ENCODE measurements at places on chromosomes 1 and 21.

- DNase-seq: no peak
Measured at GRCh38 chr1:93694039-93694438, 12.4 kb upstream of the BCAR3 start.

- no peak for DNase-seq
Measured at GRCh38 chr1:41317361-41317760, 43.9 kb upstream of the FOXO6 start.

- no peak for DNase-seq
Measured at GRCh38 chr1:64396817-64397216, 73.1 kb upstream of the CACHD1 start.

DNA sequence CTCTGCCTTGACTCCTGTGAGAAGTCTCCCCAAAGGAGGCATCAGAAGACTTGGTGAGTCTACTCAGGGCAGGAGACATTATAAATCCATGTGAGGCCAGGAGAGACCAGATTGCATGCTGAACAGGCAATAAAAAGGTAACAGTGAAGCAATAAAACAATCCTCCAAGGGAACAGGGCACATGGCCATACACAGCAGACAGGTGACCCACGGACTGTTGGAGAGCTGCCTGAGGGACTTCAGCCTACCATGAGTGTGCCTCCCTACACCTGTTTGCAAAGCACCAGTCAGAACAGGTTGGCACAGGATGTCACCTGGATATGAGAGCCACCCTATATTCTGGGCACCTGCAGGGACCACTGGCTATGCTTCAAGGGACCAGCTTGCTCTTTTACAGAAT lies 67.6 kb downstream of the MAB21L3 start:
- DNase-seq: no peak

GRCh38 chr1:100394285-100394684 lies 42.0 kb downstream of the CDC14A start:
- DNase-seq: no peak

DNA sequence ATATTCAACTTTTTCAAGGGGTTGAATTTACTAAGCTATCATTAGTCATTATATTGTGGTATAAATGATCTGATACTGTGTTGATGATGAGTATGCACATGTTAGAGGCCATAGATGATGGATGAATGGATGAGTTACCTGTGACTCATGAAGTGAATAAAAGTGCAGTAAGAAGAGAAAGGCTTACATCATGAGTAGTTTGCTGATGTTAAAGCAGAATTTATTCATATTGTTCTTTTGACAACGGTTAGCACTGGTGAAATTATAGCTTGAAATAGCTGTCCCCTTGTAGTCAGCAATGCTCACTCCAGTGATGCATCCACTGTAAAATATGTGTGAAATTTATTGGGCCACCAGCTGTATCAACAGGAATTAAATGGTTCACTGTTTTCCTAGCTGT lies 541.0 kb upstream of the ZRANB2 start:
- no peak for DNase-seq

GRCh38 chr1:157238585-157238984 lies 100.4 kb upstream of the ETV3 start:
- no peak for DNase-seq

DNA sequence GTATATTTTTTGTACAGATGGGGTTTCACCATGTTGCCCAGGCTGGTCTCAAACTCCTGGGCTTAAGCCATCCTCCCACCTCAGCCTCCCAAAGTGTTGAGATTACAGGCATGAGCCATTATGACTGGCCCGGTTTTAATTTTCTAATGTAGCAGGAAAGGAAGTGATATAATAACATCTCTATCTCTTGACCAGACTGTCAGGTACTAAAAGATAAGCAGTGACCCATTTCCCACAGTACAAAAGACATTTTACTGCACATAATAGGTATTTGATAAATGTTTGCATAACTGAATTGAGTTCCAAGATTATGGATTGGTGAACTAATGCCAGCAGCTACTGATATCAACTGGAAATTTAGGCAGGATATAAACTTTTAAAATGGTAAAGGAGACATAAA lies 4.0 kb downstream of the NVL start:
- no peak for DNase-seq

- DNase-seq: no peak
Measured at GRCh38 chr1:217462666-217463065, 168.2 kb downstream of the GPATCH2 start.

GRCh38 chr1:25111706-25112105 lies 120.6 kb downstream of the SYF2 start:
- DNase-seq: no peak

- no peak for DNase-seq
Measured at GRCh38 chr1:43773821-43774220, 66.5 kb downstream of the ST3GAL3 start.

GRCh38 chr1:108679586-108680213 lies 12.4 kb upstream of the PRPF38B start:
- no peak for DNase-seq

DNA sequence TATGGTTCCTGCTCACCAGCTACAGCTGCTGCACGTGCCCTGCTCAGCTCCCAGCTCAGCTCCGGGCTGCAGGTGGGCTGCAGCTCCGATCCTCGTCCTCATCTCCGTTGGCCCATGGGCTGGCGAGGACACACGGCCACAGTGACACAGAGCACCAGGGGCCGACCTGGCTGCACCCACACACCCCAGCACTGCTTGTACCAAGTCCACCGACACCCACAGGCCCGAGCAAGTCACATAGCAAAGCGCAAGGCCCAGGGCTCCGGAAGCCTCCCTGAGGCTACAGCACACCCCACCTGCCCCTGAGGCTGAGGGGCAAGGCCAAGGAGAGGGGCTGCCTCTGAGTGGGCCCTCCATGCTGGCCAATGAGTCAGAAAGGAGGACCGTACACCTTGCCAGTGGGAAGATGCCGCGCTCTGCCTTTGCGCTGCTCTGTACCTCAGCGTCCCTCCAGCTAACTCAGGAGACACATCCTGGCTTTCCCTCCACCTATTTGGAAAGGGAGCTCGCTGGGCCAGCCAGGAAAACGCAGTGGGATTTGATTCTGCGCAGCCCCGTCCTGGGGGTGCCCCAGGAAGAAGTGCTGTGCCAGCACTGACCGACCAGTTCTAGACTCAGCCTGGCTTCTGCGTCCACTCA lies 124.8 kb downstream of the SIK1 start:
- no peak for DNase-seq

DNA sequence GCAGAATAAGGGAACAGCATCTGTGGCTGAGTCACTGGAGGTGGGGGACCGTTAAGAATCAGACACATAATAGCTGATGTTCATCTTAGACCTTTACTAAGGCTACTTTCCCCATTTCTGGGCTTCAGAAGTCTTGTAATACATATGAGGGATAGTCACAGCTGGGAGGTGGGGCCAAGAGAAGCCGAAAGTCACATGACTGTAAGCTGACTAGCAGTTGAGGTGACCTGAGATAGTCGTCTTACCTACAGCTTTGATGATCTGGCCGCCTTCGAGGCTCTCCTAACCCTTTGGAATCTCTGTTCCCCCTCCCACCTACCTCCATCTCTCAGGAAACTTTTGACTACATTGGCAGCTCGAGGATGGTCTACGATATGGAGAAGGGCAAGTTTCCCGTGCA lies 9.4 kb downstream of the NCSTN start:
- DNase-seq: no peak

- no peak for DNase-seq
Measured at GRCh38 chr21:37837381-37837780, 78.9 kb downstream of the KCNJ6 start.

DNA sequence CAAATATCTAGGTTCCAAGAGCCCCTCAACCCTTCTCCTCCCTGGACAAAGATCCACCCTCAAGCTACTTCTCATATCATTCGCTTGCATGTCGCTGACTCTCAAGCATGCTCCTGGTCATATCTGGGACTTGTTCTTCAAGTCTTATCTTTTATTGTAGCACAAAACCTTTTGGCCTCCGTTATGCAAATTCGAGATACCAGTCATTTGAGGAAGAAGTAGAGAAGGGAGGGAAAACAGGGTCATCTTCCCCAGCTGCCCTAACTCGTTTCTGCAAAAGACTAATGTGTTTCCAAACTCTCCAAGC lies 63.8 kb upstream of the ETS2 start:
- no peak for DNase-seq

DNA sequence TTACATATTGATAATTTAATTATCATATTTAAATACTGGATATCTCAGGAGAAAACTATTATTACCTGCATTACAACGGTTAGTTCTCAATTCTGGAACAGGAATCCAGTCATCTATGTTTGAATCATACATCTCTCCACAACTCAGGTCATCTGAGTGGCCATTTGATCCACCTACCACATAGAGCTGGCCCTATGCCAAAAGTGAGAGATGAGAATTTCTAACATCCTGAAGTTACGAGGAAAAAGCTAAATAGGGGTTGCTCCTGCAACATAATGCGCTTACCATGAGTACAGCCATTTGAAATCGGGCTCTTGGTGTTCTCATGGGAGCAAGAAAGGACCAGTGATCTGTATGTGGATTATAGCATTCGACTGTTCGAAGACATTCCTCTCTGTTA lies 16.9 kb downstream of the IVNS1ABP start:
- DNase-seq: no peak

DNA sequence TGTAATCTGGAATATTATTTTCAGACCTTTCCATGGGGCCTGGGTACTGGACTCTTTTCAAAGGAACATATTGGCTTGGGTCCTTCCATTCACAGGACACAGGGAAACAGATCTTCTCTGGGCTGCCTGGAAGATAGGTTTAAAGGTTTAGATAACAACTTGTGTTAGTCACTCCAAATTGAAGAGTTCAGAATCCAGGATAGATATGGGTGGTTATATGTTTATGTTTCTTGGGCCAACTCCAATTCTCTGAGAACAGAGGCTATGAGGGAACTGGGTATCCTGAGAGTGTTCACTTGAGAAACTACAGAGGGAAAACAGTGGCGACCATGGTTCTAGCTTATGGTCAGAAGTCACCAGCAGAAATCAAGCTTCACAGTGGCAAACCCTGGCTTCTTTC lies 8.7 kb upstream of the PIGM start:
- DNase-seq: no peak

- no peak for DNase-seq
Measured at GRCh38 chr1:3096345-3096744, 27.3 kb downstream of the PRDM16 start.

DNA sequence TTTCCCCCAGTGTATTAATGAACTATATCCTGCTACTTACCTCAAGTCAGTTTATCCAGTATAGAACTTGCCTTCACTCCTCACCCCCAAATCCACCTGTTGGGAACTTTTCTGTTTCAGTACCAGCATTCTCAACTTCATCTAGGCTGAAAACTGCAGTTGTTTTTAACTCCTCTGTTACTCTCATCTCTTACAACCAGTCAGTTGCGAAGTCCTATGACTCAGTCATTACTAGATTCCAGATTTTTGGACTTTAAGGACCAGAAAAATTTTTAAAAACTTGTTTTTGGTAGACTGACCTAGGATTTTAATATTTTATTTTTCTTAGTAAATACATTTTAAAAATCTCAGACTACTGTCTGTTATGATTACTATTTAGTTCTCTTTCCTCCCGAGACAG lies 8.1 kb downstream of the GNAI3 start:
- DNase-seq: no peak

- no peak for DNase-seq
Measured at GRCh38 chr1:220341126-220341525, 68.9 kb upstream of the RAB3GAP2 start.

DNA sequence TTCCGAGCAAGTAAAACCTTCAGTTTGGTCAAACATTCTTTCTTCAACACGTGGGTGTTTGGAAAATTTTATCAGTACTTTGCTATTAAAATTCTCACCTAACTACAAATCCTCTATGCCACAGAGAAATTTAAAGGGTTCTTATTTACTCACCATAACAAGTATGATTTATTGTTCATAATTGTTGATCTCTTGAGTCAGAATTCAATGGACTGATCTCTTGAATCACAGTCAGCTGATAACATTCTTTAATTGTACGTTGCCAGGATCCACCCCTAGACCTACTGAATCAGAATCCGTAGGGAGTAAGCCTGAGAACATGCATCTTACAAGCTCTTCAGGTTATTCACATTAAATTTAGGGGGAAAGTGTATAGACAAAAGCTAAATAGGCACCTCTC lies 51.2 kb downstream of the DIPK1A start:
- no peak for DNase-seq

- no peak for DNase-seq
Measured at GRCh38 chr1:37096523-37096922, 62.2 kb upstream of the GRIK3 start.

DNA sequence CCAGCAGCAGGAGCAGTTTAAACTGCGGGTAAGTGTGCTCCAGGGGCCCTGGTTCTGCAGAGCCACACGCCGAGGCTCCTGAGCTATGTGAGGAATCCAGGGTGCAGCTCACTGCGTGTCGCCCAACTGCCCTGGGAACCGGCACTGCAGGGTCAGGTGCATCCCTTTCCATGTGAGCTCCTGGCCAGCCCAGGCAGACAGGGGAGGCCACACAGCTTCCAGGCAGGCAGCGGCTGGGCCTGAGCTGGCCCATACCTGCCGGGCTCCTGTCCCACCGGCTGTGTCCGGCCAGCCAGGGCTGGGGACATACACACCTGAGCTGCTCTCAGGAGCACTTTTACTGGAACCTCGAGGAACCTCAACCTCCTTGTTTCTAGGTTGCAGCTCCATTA lies 18.6 kb upstream of the COL18A1 start:
- DNase-seq: no peak

DNA sequence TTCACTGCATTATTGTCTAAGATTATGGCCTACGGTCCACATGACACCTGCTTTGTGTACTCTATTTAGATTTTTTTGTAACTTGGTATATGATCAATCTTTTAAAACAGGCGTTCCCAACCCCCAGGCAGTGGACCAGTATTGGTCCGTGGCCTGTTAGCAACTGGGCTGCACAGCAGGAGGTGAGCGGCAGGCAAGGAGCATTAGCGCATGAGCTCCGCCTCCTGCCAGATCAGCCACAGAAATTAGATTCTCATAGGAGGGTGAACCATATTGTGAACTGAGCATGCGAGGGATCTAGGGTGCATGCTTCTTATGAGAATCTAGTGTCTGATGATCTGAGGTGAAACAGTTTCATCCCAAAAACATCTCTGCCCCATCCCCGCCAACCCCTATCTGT lies 228.4 kb upstream of the NR5A2 start:
- no peak for DNase-seq

GRCh38 chr21:38343691-38344090 lies 86.9 kb downstream of the KCNJ15 start:
- DNase-seq: no peak

DNA sequence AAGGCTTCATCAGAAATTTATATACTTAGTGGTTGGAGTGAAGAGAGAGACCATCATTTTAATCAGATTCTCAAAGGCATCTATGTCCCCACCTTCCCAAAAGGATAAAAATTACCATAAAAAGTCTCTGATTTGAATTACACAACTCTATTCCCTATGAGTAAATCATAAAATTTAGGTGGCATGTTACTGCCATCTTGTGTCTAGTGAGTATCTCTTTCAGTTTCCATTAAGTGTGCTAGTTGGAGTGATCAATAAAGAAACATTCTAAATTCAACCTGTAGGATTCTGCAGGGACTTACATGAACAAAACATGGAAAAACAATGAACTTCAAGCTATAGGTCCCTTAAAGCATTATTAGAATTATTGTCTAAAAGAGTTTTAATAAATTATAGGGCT lies 655.4 kb downstream of the LTN1 start:
- DNase-seq: no peak

Data from stimulated activated CD4-positive, alpha-beta T cell treated with anti-CD3 and anti-CD28 coated beads, Interleukin-1b, Interleukin-23, amount 100 ng/mL, for 1 hour (primary cell).